Stimulated activated CD8-positive, alpha-beta memory T cell treated with anti-CD3 and anti-CD28 coated beads, Interleukin-15, amount 100 ng/mL, for 4 hours (primary cell): ENCODE measurements at places on chromosomes 2 and 18.

DNA sequence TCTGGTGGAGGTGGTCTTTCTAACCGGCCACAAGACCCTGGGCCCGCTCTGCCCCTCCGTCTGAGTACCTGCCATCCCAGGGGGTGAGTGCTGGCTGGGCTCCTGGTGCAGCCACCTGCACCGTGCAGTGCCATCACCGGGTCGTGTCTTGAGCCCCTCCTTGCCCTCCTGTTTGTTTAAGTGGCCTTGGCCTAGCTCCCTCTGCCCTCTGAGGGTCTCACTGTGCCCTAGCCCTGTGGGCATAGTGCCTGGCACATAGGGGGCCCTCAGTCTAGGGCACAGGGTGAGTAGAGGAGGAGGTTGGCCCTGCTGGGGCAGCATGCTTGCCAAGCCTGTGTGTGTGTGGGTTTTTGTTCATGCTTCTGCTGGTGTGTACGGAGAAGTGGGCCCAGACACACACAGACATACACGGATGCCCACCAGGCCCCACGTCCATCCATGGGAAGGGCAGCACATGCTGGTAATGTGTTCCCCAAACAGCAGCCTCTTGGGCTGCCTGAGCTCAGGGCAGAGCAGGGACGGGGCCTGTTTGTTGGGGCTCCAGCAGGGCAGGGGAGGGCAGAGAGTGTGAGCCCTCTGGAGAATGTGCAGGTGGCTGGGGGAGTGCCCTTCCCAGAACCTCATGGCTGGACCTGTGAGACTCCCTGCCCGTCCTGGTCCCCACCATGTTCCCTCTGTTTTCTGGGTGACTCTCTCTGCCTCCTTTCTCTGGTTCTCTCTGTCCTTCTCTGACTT, 94.6 kb downstream of the GLI2 start:
- no peak for DNase-seq

GRCh38 chr2:68099260-68099659, 36.5 kb upstream of the C1D start:
- no peak for DNase-seq

DNA sequence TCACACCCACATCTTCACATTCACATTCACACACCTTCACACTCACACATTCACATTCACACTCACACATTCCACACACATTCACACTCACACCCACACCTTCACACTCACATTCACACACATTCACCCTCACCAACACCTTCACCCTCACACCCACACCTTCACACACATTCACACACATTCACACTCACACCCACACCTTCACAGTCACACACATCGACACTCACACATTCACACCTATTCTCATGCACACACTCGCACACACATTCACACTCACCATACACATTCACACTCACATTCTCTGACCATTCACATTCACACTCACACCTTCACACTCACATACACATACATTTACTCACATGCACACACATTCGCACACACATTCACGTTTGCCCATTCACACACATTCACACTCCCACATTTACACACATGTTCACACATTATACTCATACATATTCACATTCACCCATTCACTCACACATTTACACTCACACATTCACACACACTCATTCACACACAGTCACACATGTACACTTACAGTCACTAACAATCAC, 62.7 kb downstream of the BIN1 start:
- no peak for DNase-seq

- no peak for DNase-seq
Measured at GRCh38 chr2:186516396-186516795, 30.3 kb downstream of the ZC3H15 start.

DNA sequence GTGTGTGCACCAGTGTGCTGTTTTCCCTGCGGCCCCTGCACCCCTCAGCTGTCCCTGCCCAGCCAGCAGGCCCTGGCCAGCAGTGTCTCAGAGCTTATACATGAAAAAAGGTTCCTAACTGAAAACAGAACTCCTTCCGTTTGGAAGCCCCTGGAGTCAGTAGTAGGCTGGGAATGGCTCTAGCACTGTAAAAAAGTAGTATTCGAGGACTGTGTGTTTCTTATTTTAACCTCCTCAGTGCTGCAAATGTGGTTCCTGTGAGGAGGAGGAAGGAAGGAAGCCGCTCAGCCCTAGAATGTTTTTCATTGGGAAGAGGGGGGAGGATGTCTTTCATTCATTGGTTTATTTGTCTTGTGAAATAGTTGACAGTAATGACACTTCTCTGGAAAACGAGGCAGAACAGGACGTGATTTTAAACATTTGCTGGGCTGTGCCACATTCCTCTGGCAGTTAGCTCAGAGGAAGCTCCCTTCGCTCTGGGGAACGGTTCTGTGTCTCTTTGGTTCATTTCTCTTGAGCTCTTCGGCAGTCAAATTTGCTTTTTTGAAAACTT, 103.5 kb downstream of the SPTBN1 start:
- DNase-seq = no peak

DNA sequence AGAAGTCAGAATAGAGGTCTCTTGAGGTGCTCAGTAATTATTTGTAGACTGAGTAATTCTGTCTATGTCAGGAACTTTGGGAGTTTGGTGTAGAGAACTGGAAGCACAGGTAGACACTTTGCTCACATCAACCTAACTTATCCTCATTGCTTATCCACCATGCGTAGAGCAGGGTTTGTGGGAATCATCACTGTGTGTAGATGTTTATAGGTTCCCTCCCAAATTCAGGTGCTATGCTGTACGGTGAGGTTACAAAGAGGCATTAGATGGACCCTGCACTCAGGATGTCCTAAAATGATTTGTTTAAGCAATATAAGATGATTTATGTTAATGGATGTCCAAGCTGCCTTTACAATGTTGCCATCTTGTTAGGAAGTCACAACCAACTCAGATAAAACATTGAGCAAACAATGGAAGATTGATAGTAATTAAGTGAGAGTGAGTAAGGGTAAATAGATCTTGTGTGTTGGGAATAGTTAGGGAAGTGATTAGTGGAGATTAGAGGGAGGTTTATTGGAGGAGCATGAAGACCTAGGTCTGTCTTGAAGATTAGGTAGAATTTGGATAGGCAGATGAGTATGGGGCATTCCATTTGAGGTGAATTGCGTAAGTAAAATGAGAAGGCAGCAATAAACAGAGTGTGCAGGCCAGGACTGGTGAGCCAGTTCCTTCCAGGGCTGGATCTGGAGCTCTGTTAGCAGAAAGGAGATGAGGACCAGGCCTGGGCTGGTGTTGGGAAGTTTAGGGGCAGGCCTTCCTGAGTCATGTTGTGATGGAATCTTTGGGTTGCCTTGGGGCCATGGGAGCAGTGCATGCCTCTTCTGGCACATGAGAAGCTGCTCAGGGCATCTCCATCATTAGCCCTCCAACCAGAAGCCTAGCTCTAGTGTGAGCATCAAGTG, 12.1 kb downstream of the EPAS1 start:
- DNase-seq = no peak

DNA sequence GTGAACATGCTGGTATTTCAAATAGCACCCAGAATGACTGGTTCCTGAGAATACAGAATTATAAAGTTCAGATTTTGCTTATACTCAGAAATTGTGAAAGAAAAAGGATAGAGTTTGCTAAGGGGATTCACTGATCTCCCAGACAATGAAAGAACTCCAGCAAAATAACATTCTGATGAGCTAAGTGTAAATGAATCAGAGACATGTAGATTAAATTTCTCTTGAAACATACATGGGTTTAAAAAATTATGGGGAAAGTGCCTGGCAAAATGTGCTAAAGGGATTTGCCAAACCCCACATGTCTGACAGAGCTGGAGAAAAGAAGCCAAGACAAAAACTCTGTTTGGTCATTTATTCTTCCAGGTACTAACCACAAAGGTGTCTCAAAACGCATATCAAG, 116.3 kb downstream of the FTCDNL1 start:
- DNase-seq = no peak

GRCh38 chr2:233409286-233409991, 55.1 kb downstream of the DGKD start:
- no peak for DNase-seq

- no peak for DNase-seq
Measured at GRCh38 chr2:196112418-196113034, 43.9 kb upstream of the DNAH7 start.

GRCh38 chr2:208552943-208553342, 146.4 kb downstream of the PTH2R start:
- no peak for DNase-seq

DNA sequence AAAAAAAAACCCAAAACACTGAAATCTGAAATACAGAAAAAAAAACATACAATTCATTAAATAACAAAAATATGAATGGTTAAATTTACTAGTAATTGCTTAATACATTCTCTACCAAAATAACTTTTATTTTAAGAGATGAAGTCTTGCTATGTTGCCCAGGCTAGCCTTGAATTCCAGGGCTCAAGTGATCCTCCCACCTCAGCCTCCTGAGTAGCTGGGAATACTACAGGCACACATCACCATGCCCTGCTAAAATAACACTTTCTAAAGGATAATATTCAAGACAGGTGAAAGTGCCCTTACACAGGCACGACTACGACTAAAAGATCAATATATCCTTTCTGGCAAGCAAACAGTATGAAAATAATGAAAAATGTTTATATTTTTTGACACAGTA, 9.5 kb downstream of the USP34 start:
- DNase-seq = no peak

DNA sequence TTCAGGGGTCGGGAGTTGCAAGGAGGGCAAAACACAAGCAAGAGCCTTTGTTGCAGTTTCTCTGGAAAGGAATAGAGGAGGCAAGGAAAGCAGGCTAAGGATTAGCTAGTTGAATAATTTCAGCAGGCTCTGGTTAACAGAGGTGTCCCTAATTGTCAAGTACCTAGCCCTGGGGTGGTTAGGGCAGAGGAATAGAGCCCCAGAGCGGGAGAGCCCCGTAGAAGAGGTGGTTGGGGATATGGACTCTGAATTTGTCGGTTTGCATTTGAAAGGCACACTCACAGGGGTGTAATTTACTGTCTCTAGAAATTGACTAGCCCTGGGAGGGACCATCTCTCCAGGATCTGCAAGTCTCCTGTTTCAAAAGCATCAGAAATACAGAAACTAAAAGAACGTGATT, 1030.2 kb downstream of the TMEM182 start:
- no peak for DNase-seq

- peak; percentile 31 for DNase-seq
Measured at GRCh38 chr2:29010946-29011345, 29.8 kb downstream of the TOGARAM2 start.
